RPMI8226 (cell line): ENCODE measurements at places on chromosomes 6 and 20.
A peak's percentile ranks its signal among the peaks of the same experiment; 100 is the strongest.

- no peak for DNase-seq
Observed at GRCh38 chr6:34901930-34902329, 12.9 kb downstream of the ANKS1A start.

GRCh38 chr6:53556986-53557715 lies 12.2 kb upstream of the GCLC start:
- no peak for DNase-seq

GRCh38 chr6:54193560-54193959 lies 82.3 kb downstream of the MLIP start:
- DNase-seq, result no peak

DNA sequence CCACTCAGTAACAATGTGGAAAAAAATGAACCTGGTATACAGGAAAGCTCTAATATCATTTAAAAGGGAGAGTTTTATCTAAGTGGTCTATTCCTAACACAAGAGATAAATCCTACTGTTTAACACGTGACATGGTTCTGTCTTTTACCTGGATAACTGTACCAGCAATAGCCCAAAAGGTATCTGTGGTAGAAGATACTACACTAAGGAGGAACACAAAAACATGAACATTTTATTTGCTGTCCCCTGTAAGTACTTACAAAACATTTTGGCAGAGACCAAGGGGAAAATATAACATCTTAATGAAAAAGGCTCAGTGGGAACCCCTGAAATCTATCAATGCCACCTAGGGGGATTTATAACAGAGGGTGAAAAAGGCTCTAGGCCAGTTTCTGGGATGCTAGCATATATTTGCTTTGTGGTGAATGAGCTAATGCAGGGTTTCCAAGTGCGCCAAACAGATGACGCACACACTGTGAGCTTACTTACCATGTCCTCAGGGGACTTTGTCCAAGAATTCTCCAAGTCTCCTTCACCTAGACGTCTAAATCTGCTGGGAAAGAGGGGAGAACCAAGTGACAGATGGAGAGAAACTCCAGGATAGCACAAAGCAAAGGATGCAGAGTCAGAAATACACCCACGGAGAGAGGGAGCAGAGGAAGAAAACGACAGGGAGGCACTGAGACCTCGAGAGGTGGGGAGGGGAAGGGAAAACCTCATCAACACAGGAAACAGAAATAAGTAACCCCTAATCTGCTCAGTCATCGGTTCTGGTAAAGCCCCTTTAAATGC lies 147.9 kb upstream of the PRND start:
- DNase-seq, result no peak

- DNase-seq, result peak; percentile 36
Observed at GRCh38 chr6:2589171-2589661, 161.5 kb downstream of the MYLK4 start.

- DNase-seq, result peak; percentile 71
Observed at GRCh38 chr6:43951063-43951755, 176.0 kb downstream of the MRPL14 start.

DNA sequence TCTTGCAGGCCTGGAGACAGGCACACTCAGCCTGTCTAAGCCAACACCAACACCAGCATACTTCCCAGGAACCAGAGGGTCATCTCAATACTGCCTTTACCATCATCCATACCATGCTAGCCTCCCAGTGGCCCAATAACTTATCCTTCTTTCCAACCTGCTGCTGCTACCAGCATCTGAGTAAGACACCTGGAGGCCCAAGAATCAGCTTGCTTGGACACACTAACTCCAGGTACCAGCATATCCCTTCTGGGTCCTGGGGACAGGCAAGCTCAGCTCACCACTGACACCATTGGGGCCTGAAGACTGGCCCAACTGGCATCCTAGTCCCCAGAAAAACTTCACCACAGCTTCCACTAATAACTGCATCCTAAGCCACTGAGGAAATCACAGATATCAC lies 205.3 kb downstream of the CD109 start:
- DNase-seq, result no peak

- no peak for DNase-seq
Observed at GRCh38 chr6:135419162-135419561, 78.4 kb downstream of the AHI1 start.

DNA sequence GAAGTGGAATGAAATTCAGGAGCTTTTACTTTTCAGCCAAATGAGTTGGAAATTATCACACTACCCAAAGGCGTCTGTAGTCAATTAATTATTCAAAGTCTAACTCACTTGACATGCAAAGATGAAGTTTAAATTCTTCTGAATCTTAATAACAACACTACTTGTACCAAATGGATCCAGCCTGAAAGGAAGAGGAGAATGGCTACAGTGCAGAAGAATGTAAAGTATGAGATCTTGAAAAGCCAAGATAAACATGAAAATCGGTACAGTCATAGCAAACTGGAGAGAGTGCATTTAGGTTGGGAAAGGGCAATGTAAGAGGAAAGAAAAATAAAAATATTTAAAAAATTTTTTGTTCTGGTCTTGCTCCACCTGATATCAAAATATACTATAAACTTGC lies 195.5 kb downstream of the SIM1 start:
- DNase-seq, result no peak

- DNase-seq, result no peak
Observed at GRCh38 chr6:83343121-83343520, 87.7 kb downstream of the ME1 start.

DNA sequence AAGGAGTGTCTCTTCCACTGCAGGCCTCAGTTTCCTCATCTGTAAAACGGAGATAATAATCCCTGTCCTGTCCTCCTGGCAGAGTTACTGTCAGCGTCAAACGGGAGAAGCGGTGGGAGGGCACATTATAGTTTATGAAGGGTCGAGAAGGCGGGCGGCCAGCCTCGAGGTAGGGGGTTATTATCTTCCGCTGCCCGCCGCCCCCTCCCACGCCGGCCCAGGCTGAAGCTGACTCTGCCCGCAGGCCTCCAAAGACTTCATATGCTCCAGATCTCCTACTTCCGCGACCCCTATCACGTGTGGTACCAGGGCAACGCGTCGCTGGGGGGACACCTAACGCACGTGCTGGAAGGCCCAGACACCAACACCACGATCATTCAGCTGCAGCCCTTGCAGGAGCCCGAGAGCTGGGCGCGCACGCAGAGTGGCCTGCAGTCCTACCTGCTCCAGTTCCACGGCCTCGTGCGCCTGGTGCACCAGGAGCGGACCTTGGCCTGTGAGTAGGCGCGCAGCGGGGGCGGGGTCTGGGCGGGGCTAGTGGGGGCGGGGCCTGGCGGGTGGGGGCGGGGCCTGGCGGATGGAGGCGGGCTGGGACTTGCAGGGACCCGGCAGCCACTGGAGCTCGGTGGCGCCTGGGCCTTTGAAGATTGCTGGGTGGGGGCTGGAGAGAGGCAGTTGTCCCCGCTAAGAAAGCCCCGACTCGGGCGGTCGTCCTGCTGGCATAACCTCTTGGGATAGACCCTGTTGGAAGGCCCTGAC lies 2.8 kb downstream of the PROCR start:
- no peak for DNase-seq

GRCh38 chr20:25055711-25056495 lies 2.0 kb downstream of the ACSS1 start:
- no peak for DNase-seq

DNA sequence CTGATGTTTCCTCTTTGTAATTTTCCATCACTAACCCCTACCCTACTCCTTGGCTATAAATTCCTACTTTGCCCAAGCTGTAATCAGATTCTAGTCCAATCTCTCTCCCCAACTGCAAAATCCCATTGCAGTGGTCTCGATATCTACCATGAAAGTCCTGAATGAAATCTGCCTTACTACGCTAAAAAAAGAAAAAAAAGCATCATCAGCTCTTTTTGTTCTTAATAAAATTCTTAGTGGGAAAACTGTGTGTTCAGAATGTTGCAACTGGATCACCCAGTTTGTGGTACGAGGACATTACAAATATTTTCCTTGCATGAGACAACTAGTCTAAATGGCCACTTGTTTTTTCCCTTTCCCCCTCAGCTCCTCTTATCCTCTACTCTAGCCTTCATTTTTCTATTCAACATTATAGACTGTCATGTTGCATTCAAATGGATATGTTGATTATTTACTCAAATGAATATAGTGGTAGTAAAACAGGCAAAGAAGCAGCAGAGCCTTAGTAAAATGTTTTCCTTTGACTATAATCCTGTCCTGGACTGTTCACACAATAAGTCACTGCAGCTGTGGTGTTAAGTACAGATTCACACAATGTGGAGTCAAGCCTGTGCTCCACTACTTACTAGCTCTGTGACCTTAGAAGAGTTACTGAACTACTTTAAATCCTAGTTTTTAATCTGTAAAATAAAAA lies 527.1 kb upstream of the MARCKS start:
- no peak for DNase-seq

DNA sequence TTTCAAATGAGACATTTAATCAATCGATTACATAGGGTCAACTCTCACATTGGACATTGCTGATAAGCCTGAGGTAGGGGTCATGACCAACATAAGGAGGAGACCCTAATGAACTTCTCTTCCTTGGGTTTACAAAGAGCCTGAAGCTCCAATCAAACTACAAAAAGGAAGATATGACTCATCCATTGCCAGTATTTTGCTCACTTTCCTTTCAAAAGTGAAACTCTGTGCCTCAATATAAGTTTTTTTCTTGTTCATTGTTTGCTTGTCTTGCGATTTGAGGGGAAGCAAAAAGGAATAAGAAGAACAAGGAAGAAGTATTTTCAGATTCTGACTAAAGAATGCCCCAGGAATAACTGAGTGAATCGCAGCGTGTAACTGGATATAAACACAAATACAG lies 38.8 kb upstream of the KHDRBS2 start:
- DNase-seq, result no peak

DNA sequence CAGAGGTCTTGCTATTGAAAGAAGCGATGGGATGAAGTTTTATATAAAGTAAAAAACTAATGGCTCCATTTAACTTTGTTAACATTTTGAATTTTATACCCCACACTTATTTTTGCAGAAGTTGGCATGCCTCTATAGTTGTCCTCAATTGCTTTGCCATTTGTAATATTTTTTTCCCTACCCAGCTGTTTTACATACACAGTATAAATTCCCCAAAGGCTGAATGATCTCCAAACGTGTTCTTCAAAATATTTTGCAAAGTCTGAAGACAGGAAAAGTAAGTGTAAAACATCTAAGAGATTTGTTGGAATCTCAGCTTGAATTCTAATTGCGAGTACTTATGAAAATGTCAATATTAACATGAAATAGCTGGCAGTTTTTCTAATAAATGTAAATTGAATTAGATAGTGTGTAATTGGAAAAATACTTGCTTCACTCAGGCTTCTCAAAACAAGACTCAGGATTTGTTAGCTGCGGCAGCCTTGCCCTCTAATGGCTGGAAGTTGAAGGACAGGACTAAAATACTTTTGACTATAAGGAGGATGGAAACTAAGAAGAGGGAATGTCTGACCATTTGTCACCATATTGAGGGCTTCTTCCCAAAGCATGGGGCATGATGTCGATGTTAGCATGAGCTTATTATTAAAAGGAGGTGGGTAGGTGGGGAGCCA lies 226.8 kb downstream of the UST start:
- peak; percentile 27 for DNase-seq
